Epithelial cell of alveolus of lung (primary cell): ENCODE measurements at places on chromosomes 2 and 18. TPM values are rescaled to one million over a fixed set of nuclear protein-coding genes. Genes with fewer than 3 reads are reported as not detected.

Gene FIGN
- total RNA-seq, result 1.0 and 5.3 TPM in 2 replicates

Gene SPP2
- not detected in 2 replicates for total RNA-seq

Gene RPRM
- total RNA-seq, result not detected in 2 replicates

Gene SLC5A7
- not detected in 2 replicates for total RNA-seq

Gene IL1R2
- 1.0 and 6.1 TPM in 2 replicates for total RNA-seq

Gene ANKRD44
- 2.0 and 3.1 TPM in 2 replicates for total RNA-seq
